Fibroblast of skin of left biceps (primary cell): ENCODE measurements at places on chromosomes 5 and 9.

GRCh38 chr9:114674076-114674797, 7.8 kb downstream of the TEX48 start:
- no peak for DNase-seq

GRCh38 chr9:104280178-104280560, 186.1 kb downstream of the SMC2 start:
- no peak for DNase-seq

DNA sequence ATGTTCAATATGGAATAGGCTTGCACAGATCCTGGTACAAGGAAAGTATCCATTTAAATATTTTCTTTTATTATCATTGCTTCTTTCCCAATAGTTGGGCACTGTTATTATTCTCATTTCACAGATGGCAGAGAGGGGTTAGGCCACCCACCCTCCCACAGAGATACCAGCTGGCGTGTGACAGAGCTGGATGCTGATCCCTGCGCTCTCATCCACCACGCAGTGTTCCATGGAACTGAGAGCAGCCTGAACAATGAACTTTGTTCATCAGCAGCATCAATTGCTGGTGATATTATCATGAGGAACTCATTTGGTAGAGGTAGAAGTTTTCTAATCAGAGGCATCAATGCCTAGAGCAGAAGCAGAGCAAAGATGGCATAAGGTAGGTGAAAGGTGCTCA, 227.9 kb downstream of the ESM1 start:
- DNase-seq = no peak

GRCh38 chr5:179331591-179332375, 13.5 kb downstream of the ADAMTS2 start:
- DNase-seq = no peak

DNA sequence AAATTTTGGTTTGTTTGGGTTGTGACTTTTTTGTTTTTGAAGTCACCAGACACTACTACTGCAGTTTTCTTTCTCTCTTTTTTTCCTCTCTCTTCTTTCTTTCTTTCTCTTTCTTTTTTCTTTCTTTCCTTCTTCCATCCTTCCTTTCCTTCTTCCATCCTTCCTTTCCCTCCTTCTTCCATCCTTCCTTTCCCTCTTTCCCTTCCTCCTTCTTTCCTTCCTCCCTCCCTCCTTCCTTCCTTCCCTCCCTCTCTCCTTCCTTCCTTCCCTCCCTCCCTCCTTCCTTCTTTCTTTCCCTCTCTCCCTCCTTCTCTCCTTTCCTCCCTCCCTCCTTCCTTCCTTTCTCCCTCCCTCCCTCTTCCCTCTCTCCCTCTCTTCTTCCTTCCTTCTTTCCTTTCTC, 230.3 kb upstream of the TYRP1 start:
- DNase-seq = no peak

- no peak for DNase-seq
Measured at GRCh38 chr5:79077680-79078365, 8.3 kb downstream of the BHMT2 start.

GRCh38 chr5:110371011-110371724, 355.3 kb downstream of the TMEM232 start:
- DNase-seq = no peak

DNA sequence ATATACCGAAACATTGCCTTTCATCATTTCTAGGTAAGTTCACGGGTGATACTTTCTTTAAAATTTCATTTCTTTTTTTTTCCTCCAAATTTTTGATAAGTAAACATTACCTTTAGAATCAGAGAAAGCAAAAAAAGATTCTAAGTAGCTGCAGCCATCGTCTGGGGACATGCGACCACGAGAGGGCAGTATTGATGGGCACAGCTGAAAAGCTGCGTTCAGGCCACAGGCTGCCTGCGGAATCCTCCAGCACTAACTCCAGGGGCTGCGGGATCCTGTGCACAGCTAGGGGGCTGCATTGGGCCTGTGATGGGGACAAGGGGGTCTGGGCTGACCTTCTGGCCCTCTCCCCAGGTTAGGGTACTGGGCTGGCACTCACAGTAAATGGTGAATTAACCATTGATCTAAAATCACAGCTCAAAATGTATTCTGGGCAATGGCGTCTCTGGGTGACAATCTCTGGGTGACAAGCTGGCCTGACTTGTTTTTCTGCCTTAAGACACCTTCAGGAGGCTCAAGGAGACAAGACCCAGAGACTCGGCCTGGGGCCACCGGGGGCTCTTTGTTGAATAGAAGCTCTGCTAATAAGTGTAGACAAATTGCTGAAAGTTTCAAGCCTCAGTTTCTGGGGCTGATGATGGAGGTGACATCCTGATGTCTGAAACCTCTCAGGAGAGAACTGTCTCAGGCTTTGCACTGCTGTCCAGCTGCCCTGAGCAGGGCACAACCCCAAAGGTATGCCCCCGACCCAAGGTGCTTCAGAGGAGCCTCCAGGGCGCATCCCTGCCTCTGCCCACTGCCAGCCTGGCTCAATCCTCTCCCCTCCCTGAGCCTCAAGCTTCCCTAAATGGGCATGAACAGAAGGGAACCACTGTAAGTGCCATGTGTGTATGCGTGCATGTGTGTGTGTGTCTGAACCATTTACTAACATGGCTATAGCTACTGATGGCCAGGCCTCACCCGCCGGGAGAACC, 44.3 kb upstream of the SARDH start:
- DNase-seq = peak; percentile 10

GRCh38 chr9:77325058-77325457, 147.7 kb downstream of the VPS13A start:
- no peak for DNase-seq

- no peak for DNase-seq
Measured at GRCh38 chr9:75147638-75148037, 59.3 kb downstream of the OSTF1 start.

- DNase-seq = no peak
Measured at GRCh38 chr5:174559141-174559540, 165.2 kb upstream of the MSX2 start.

DNA sequence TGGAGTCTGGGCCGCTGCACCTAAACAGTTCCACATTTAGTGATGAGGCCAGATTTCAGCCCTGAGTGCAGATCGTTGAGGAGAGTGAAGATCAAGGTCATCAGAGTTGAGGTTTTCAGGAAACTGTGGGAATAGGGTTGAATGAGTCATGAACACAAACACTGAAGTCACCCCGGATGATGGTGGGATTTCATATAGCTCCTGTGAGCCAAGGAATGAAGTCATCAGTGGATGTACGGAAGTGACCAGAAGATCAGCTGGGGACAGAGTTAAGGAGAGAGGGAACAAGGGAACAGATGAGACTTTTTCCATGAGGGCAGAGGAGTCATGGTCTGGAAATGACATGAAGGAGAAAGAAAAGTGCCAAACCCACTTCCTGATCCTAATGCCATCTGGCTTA, 36.5 kb downstream of the PALM2AKAP2 start:
- DNase-seq = peak; percentile 90

- peak; percentile 38 for DNase-seq
Measured at GRCh38 chr9:6945816-6946215, 188.0 kb downstream of the KDM4C start.

DNA sequence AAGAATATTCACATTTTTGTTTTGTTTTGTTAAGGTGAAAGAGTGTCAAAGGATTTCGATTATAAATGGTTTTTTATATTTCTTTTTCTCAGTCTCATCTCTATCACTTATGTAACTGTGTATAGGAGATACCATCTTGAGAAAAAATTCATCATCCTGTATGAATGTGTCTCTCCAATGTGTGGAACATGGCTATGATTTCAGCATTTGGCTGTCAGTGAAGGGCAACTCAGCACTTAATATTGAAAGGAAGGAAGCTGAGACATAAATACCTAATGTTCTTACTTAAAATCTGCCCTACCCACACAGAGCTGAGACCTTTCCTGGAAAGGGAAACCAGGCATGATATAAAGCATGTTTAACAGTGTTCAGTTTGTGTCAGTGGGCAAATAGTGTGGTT, 474.2 kb upstream of the RIOK2 start:
- no peak for DNase-seq

GRCh38 chr5:109454731-109455505, 45.1 kb upstream of the PJA2 start:
- DNase-seq = no peak

DNA sequence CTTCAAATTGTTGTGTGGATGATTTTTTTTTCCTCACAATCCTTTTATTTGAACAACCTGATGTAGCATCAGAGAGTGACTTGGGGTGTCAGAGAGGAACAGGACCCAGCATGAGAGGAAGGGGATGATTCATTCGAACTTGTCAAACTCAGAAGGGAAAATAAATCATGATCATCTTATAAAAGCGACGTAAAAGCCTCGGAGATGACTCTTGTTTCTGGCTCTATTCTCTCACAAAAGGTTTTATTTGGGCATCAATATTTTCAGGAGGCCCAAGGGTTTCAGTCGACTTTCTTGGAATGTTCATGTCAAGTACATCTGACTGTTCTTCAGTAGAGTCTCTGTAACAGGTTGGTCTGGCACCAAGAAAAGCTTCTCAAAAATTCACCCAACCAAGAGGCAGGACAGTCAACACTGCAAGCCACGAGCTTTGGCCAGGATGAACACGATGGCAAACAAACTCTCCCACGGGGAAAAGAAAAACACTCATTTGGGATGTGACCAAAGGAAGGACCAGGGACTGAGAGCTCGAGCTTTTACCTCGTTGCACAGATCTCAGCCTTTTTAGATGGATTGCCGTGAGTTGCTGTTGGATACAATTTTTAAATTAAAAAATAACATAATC, 55.1 kb downstream of the ANKH start:
- DNase-seq = no peak

GRCh38 chr5:111756581-111757354, at the start of gene NREP:
TSS of gene NREP (minus strand) at chr5:111757194. CDS start at chr5:111755772, 1,422 bp downstream.
- DNase-seq = no peak

GRCh38 chr9:15697446-15697851, 144.6 kb downstream of the CCDC171 start:
- peak; percentile 80 for DNase-seq
